SIG-M5 (cell line): ENCODE measurements at places on chromosomes 4 and X.

- peak; percentile 38 for DNase-seq
These were observed 16.0 kb upstream of the TLR8 start for GRCh38 chrX:12890467-12890866.

- DNase-seq: no peak
These were observed 198.5 kb upstream of the KLF8 start for GRCh38 chrX:56033495-56034180.

DNA sequence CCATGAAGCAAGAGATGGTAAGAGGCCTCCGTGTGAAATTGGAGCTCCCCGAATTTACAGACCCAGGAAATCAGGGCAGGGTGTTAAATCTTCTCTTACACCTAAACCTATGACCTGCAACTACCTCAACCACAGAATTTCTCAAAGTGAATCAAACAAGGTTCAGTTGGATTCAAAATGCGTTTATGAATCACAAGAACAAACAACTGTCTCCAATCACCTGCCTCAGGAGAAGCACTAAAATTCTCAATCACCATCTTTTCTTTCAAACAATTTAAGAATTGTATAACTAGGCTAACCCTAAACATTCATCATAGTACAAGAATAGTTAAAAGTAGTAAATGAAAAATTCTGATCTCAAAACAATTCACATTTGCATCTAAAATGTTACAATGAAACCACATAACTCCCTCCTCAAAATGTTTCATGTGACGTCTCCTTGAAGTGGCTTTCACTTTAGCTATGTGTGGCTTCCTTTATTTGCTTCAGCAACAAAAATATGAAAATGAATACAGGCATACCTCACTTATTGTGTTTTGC is 19.2 kb downstream of the PPP3CA start:
- DNase-seq: no peak

DNA sequence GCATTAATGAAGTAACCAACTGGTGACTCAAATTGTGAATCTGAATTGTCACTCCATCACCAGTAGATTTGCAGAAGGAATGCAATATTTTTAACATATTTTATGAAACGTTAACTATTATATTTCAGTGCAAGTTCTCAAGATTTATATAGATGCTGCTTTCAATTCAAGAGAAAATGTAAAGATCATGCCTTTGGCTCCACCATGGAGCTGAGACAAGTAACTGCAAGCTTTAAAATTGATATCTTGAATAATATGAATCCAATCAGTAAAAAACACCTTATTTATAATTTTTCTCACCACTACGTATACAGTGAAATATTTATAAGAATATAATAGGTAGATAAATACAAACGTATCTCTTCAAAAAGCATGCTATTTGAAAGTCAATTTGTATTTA is 27.8 kb upstream of the GALNTL6 start:
- DNase-seq: no peak

DNA sequence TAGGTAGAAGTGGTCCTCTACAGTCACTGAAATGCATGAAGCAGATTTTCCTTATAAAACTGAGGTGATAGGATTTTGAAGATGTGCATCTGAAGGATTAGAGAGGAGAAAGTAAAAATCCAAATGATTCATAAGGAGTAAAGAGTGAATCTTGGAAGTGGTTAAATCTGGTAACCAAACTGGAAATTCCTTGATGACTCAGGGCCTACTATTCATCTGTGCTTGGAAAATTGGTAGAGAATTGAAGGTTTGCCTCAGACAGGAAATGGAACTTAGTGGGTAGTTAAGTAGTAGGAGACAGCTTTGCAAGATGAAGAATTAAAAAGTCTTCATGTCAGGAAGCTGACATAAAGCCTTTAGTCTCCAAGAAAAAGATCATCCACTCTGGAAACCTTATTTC is 368.9 kb upstream of the CTSO start:
- no peak for DNase-seq

DNA sequence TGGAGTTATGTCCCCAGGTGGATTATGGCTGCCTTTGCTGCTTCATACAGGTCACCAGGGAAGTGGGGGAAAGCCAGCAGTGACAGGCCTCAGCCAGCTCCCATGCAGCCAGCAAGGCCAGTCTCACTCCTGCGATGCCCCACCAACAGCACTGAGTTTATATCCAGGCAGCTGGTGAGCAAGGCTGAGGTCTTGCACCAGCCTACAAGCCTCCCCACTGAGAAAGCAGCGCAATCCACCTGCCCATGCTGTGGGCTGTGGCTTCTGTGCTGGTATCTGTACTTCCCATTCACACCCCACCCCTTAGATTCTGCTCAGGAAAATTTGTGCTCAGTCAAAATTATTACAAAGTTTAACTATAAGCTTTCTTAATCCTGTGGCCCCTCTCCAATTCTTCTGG is 153.5 kb downstream of the HHIP start:
- no peak for DNase-seq

DNA sequence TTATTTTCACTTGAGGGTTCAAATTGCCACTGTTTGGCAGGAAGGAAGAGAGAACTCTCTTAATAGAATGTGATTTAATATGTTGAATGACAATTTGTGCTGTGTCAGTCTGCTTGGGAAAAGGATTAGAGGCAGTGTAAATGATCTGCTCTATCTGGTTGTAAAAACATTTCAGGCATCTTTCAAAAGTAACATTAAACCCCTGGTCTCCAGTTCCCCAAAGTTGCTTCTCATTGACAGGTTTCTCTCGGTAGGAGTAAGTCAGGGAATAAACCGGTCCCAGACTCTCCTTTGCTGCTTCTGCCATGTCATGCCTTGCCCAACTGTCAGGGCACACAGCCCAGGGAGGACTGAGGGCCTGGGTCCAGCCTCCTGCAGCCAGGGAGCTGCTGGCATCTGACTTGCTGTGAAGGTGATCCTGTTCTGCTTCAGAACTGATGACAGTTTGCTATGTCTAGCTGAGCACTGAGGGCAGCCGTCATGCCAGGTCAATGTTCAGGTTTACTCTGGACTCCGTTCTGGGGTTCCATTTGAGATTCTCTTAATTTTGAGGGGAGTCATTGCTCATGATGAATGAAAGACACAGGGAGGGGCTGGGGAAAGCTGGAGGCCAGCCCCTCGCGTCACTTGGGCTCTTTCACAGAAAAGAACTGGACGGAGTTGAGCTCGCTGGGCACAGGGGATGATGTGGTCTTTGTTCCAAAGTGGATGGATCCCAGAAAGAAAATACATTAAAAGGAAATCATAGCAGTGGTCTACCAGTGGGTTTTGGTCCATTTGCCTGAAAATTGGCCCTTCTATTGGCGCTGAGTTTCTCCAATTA is 312.4 kb downstream of the ARHGAP10 start:
- DNase-seq: no peak

DNA sequence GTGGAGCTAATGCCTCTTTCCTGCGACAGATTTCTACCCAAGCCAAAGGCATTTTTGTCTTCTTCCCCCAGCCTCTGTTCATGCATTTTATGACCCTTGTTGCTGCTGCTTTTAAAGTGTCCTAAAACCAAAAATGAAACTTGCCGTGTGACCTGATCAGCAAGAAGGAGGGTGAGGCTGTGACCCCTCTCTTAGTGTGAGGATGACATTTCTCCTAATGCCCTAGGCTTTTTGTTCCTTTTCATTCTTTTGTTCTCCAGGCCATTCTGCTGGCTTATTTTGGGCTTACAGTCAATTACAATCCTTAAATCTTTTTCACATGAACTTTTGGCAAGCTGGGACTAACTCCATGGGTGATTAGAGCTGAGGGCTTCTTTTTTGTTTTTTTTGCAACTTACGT is 34.4 kb downstream of the PTTG2 start:
- no peak for DNase-seq

DNA sequence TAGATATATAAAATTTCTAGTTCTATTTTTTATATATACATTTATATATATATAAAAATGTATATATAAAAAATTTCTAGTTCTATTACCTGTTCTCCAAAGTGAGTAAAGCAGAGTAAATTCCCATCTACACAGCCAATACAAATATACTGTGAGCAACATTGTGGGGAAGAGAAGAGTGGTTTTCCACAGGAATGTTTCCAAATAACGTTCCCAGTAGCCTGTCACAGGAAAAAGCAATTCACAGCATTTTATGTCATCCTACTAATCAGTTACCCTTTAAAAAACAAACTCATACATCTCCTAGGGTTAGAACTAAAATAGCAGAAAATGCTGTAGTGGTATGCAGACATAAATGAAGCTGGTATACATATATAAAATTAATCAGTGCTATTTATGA is 44.5 kb downstream of the AASDH start:
- no peak for DNase-seq

- no peak for DNase-seq
These were observed 1.6 kb downstream of the APBB2 start for GRCh38 chr4:41212616-41213203.

GRCh38 chr4:26931451-26931850 is 70.8 kb downstream of the STIM2 start:
- no peak for DNase-seq

- no peak for DNase-seq
These were observed 136.1 kb downstream of the MSL3 start for GRCh38 chrX:11893933-11894710.

GRCh38 chr4:179766938-179767337 is 2324.7 kb upstream of the AGA start:
- DNase-seq: no peak

DNA sequence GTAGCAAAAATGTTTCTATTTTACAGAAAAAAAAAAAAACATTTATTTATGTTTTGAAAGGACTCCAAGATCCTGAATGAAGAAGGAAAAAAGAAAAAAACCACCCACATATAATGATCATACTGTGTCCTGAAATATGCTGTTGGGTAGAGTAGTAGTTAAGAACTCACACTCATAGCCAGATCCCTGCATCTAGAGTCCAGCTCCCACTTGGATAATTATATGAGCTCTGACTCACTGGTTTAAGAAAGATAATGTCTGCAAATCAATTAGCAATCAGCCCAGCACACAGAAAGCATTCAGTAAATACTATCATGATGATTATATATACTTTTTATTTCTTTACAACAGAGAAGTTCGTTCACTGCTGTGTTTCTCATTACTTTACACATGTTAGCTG is 46.7 kb upstream of the MXRA5 start:
- no peak for DNase-seq

- DNase-seq: no peak
These were observed 58.5 kb downstream of the HAUS3 start for GRCh38 chr4:2183394-2183793.

GRCh38 chr4:134024251-134024650 is 177.3 kb downstream of the PABPC4L start:
- DNase-seq: no peak

- no peak for DNase-seq
These were observed 33.3 kb upstream of the DSPP start for GRCh38 chr4:87574996-87575395.

GRCh38 chr4:52704133-52704532 is 45.0 kb upstream of the USP46 start:
- DNase-seq: no peak

DNA sequence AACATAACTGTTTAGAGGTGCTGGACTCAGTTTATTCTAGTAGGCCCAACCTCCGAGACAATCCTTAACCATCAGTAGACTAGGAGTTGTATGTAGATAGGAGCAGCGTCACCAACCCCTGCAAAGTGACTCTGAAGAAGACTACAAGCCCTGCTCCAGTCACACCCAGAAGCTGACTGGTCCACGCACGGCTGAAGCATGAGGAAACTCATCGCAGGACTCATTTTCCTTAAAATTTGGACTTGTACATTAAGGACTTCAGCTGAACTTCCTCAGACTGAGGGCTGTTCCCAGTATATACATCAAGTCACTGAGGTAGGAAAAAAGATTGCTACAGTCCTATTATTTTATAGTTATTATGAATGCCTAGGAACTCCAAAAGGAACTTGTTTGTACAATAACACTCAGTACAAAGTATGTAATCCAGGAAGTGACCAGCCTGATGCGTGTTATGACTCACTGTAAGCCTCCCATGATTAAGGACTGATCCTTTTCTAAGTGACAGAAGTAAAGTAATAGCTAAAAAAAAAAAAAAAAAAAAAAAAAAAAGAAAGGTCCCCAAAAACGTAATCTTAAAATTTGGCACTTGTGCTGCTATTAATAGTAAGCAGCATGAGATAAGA is 41.6 kb upstream of the UGT2B7 start:
- no peak for DNase-seq

- peak; percentile 46 for DNase-seq
These were observed 5.9 kb upstream of the ARSD start for GRCh38 chrX:2934715-2935710.

DNA sequence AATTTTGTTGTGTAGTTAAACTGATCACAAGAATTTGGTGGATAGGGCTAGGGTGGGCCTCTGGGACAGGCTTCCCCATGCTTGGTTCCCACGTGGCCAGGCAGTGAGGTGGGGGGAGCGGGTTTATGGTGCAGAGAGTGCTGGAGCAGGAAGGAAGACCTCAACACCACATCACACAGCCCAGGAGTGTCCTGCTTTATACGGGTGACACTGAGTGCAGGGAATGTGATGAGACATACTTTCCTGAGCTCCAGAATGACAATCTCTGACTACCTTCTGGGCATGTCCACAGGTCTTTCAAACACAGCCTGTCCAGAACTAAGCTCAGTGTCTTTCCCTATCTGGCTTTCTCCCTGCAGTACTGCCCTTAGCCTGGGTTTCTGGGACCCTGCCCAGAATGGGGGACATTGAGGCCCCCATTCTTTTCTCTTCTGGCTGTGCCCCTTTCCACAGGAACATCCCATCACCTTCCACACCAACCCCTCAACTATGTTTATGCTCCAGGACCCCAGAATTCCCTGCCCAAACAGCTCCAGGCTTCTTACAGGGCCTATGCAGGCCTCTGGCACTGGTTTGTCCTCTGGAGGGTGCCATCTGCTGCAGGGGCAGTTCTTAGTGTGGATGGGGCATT is 36.5 kb upstream of the RASL11B start:
- no peak for DNase-seq

GRCh38 chrX:50154429-50154828 is 46.4 kb downstream of the AKAP4 start:
- no peak for DNase-seq

DNA sequence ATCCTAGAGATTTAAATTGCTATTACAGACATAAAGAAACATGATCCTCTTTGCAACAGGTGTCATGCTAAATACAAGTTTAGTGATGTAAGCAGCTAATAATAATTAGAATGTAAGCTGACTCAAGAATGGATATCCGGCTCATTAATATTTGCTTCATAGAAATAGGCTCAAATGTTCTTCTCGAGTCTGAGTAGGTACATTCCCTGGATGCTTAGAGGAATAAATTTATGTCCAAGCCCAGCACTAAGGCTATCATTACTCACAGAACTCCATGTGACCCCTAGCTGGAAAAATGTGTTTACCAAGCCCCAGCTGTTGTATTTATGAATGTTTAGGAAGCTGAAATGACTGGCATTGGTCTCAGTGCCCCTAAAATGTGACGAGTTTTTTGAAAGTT is 87.6 kb upstream of the TSPAN7 start:
- DNase-seq: no peak

DNA sequence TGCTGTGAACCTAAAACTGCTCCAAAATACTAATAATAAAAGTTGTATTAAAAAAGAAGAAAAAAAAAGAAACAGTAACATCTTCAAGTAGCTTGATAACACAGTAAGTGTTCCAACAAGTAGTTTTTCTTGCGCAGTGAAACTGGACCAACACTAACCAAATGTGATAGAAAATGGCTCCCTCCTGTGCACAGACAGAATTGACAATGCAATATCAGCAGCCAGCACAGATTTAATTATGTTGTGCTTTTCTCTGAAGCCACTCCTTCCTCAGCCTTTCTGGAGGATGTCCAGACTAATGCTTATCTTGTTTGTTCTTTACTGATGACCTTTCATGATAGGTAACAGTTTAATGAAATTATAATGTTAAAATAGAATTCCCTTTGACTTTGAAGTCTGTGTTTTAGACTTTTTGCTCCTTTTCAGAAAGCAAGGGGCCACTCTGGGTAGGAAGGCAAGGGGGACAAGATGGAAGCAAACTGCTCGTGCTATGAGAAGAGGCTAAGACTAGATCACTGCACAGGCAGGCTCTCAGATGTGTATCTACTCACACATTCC is 147.1 kb upstream of the RPL34 start:
- DNase-seq: no peak
